ENCODE measurements at places on chromosomes 3 and 15.

DNA sequence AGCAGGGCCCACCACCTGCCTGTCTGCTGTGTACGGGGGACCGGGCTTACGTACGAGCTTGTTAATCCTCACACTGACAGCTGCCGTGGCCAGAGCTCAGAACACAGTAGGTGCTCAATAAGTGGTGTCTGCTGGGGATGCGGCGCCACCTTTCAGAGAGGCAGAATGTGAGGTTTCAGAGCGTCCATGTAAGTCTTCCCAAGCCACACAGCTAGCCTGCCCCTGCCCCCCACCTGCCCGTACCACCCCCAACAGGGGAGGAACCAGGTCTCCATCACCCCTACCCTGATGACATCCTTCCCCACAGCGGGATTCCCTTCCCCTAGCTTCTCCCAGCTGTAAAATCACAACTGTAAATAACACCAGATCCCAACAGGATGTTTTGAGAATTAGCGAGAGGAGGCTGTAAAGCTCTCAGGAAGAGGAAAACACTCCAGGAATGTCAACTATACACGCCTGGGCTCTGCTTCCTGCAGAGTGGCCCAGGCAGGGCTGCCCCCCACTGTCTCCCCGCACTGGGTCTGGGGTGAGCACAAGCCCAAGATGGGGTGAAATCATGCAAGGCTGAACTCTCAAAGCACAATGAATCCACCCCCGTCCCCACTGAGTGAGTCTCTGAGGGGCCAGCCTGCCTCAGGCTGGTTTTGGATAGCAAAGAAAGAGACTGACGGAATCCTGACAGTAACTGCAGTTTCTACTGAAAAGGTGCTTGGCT lies 250.1 kb upstream of the LYSMD4 start:
- peak; percentile 80 for DNase-seq

GRCh38 chr3:71956069-71956340 lies 171.1 kb upstream of the PROK2 start:
- no peak for DNase-seq

- peak; percentile 99 for DNase-seq
Measured at GRCh38 chr3:13073326-13074005, at the start of gene IQSEC1. Gene IQSEC1, minus strand, starts transcription at chr3:13073429. Its CDS starts 415 bp downstream, at chr3:13073014.

GRCh38 chr3:77324105-77324504 lies 284.2 kb downstream of the ROBO2 start:
- no peak for DNase-seq

GRCh38 chr3:2154621-2155020 lies 56.0 kb downstream of the CNTN4 start:
- no peak for DNase-seq

GRCh38 chr3:138440121-138440521 lies 5.7 kb downstream of the ESYT3 start:
- peak; percentile 23 for DNase-seq

GRCh38 chr3:44237665-44238064 lies 4.0 kb upstream of the TOPAZ1 start:
- peak; percentile 19 for DNase-seq

GRCh38 chr15:85474700-85475316 lies 94.4 kb downstream of the AKAP13 start:
- DNase-seq: no peak

DNA sequence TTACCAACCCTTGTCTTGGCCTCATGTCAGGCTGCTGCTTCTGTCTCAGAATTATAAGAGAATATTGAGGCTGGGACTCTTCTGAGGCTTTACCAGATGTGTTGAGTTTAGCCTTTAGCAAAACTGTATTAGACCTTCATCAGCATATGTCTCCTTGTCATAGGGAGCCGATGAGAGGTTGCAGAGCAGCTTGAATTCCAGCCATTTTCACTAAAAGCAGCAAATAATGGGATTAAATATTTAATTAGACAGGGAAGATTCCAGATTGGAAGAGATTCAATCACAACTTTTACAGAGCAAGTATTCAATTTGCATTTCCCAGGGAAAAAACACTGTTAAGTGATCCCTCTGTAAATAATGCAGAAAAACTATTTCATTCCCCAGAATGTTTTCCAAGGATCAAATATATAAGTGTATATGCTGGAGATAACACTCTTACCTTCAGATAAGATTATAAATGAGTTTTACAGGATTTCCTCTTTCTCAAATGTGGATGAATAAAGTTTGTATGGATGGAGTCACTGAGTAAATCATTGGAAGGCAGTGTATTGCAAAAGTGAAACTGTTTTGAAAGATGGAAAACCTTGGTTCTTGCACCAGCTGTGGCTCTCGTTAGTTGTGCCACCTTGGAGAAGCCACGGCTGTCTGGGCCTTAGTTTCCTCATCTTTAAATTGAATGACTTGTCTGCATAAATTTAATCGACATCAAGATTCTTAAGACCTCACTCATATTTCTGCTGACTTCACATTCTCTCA lies 466.4 kb upstream of the SGO1 start:
- DNase-seq: no peak

DNA sequence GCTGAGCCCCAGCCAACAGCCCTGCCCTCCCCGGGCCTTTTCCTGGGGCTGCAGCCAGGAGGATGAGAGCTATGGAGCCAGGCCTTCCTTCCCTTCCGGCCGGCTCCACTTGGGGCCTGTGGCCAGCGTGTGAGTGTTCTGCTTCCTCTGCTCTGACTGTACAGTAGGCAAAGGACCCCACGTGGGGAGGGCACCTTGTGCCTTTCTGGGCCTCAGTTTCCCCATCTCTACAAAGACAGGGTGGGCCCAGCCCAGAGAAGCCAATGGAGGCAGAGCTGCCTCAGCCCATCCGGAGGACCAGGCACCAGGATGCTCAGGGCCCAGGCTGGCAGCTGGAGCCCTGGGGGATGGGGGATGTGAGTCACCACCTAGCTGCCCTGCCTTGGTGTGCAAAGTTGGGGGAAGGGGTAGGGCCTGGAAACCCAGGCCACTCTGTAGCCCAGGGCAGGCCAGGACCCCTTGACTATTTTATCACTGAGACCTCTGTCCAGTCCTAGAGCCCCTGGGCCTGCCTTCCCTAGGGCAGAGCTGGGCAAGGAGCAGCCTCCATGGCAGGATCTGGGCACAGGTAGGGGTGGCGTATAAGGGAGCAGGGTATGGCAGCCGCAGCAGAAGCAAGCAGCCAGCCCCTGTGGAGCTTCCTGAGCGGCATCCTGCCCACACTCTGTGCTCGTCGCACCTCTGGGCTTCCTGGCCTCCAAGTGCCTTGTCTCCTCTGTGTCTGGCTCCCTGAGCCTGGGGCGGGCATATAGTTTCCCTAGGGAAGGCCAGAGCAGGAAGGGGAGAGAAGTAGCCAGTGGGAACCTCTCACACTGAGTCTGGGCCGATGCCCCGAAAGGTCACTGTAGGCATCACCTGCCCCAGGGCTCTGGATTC lies 1.8 kb downstream of the PSTPIP1 start:
- no peak for DNase-seq

GRCh38 chr15:48617619-48618018 lies 27.9 kb downstream of the FBN1 start:
- no peak for DNase-seq

DNA sequence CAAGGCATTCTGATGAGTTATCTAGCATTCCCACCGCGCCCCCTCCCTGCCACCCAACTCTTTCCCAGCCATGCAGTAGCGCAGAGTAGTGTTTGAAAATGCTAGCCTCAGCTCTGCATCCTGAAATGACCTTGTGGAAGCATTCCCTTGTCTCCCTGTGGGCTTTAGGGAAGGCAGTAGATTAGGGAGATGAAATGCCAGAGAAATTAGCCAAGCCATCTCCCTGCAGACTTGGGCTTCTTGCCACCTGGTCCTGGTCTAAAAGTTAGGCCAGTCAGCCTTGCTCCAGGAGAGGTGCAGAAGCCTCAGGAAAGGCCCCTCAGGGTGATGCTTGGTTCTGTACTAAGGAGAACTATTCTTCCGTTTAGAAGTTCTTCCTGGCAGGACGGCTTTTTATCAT lies 231.2 kb downstream of the CACNA2D3 start:
- DNase-seq: no peak

DNA sequence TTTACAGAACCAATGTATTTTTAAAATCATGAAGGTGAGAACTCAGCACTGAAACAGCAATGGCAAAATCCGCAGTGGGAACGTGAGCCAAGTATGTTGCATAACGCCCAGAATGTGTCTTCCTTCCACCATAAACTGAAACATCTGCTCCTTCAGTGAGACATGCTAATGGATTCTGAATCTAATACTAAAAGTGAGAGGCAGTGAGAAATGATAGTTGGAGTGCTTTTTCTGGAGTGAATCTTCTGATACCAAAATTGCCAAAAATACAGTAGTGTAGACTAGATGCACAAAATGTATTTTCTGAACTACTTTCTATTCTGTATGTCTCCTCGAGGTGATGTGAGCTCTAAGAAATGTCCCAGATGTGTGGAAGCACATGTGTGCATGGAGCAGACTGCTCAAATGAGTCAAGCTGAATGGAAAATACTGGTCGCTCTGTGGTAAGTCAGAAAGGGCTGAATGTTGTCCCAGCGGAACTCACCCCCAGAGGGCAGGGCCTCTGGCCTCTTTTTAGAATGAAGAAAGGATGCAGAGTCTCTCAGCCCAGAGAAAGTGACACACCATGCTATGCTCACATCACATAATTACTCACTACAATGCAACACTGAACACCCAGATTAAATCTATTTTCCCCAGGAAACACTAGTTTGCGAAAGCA lies 73.0 kb downstream of the ATP10A start:
- DNase-seq: peak; percentile 70

- no peak for DNase-seq
Measured at GRCh38 chr15:60390871-60391501, 6.8 kb downstream of the ANXA2 start.

- DNase-seq: no peak
Measured at GRCh38 chr3:48960841-48961413, 29.1 kb upstream of the P4HTM start.

DNA sequence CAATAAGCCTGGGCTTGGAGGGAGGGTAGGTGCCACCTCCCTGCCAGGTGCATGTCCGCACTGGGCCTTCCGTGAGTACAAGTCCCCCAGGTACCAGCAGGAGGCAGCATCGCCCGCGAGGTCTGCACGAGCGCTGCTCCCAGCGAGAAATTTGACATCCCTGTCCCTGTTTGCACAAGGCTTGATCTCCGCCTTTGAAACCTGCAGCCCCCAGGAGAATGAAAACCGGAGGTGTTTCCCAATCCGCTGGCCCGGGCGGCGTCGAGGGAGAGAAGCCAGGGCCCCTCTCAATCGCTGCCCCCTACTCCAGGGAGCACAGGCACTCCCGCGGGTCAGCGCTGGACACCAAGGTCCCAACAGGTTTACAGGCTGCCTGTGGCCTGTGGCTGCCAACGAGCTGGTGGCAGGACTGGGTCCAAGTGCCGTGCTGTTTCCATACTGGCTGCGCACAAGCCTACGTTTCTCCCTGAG lies 961 bp downstream of the HAPLN3 start:
- DNase-seq: peak; percentile 94

- no peak for DNase-seq
Measured at GRCh38 chr3:183619624-183620251, 15.7 kb upstream of the KLHL24 start.

DNA sequence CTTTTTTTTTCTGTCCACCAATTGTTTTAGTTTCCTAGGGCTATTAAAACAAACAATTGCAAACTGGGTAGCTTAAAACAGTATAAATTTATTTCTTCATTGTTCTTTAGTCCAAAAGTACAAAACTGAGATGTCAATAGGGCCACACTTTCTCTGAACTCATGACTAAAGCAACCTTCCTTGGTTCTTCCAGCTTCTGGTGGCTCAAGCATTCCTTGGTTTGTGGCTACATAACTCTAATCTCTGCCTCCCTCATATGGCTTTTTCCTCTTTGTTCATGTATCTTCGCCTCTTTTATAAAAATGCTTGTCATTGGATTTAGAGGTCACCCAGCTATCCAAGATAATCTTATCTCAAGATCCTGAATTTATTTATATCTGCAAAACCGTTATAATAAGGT lies 914.5 kb upstream of the EPHA6 start:
- DNase-seq: no peak

GRCh38 chr15:91975241-91975978 lies 121.9 kb downstream of the SLCO3A1 start:
- DNase-seq: peak; percentile 44

- DNase-seq: no peak
Measured at GRCh38 chr3:112167758-112168157, 34.7 kb upstream of the GCSAM start.

GRCh38 chr3:43288366-43288765 lies 2.0 kb downstream of the SNRK start:
- no peak for DNase-seq

DNA sequence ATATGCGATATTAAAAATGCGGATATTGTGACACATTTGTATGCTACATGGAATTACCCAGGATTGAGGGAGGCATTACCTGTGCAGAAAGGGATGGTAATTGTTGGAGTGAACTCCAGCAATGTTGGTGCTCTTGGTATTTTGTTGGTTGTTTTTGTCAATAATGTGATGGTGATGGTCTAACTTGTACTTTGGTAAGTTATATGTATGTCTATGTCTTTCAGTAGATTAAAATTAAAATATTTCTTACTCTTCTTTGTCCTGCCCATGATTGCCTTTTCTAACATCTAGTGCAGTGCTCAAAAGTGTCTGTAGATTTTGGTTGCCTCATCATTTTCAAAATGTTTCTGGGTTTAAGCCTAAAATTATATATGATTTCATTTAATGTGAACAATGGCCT lies 192.7 kb downstream of the ROBO2 start:
- no peak for DNase-seq

DNA sequence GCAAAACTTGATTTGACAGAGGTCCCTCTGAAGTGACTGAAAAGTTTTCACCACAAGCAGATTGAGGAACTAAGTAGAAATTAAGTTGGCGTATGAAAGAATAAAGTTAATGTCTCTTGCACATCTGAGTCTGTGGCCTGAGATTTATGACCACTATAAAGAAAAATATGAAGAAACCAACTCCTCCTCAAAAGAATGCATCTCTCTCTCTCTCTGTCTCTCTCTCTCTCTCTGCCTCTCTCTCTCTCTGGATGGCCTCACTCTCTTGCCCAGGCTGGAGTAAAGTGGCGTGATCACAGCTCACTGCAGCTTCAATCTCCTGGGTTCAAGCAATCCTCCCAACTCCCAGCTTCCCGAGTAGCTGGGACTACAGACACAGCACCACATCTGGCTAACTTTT lies 55.2 kb downstream of the RPL22L1 start:
- DNase-seq: no peak

- no peak for DNase-seq
Measured at GRCh38 chr3:160945336-160945735, 159.8 kb downstream of the B3GALNT1 start.

DNA sequence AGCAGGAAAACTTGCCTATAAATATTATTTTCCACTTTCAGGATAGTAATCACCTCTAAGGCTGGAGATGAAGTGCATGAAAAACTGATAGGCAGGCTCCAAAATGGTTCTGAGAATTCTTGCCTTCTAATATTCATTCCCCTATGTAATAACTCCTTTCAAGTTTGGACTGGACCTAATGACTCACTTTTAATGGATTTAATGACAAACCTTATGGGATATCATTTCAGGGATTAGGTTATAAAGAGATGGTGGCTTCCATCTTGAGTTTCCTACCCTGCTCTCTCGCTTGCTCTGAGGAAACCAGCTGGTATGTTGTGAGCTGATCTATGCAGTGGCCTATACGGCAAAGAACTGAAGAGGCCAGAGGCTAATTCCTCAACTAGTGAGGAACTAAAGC lies 192.0 kb downstream of the BCHE start:
- no peak for DNase-seq

GRCh38 chr15:25342629-25343028 lies 96.2 kb downstream of the UBE3A start:
- peak; percentile 22 for DNase-seq

- no peak for DNase-seq
Measured at GRCh38 chr3:189309400-189309975, 137.7 kb downstream of the TPRG1 start.

- no peak for DNase-seq
Measured at GRCh38 chr15:90376789-90377188, 11.3 kb upstream of the IQGAP1 start.

- DNase-seq: no peak
Measured at GRCh38 chr3:62265528-62265927, 107.8 kb downstream of the FEZF2 start.
